ENCODE measurements at places on chromosomes 3 and 15.

- peak; percentile 65 for DNase-seq
These were observed 14.5 kb downstream of the RLBP1 start for GRCh38 chr15:89206908-89207331.

- no peak for DNase-seq
These were observed at the start of gene SLC22A14 for GRCh38 chr3:38281895-38282686. TSS of gene SLC22A14 (plus strand) at chr3:38282294. CDS start at chr3:38306027, 23,733 bp downstream.

GRCh38 chr3:194487289-194488054 lies 670 bp upstream of the ATP13A3 start:
- DNase-seq: no peak

- no peak for DNase-seq
These were observed 16.9 kb downstream of the FXR1 start for GRCh38 chr3:180929376-180929775.

GRCh38 chr3:136074546-136075170 lies 109.1 kb downstream of the PPP2R3A start:
- DNase-seq: no peak

DNA sequence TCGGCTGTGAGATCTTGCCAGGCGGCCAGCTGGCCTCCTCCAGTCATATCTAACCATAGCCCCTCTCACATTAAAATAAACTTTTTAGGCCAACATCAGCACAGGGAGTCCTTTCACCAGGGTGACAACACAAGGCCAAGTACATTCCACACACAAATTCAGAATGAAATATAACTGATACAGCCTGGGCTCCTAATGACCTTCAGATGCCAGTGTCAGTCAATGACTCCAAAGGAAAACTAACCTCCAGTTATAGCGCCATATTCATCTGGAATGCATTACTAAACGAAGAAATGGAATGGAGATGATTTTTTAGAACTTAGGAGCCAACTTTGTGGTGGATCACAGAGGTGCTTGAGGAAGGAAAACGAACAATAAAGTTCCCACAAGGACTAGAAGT lies 205.4 kb downstream of the GREM1 start:
- DNase-seq: no peak

DNA sequence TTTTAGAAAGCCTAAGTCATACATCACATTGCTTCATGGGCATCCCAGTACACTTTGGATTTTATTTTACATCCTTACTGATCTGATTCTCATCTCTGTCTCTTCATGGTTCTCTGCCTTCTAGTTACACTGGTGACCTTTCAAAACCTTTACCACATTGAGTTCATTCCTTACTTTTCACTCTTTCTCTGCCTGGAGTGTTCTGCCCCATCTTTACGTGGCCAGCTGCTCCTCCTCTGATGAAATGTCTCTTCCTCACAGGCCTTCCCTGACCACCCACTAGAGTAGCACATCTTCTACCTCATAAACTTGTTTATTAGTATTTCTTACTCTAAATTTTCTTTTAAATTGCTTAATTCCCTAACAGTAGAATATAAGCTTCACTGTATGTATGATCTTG lies 17.7 kb downstream of the CTNNB1 start:
- no peak for DNase-seq

DNA sequence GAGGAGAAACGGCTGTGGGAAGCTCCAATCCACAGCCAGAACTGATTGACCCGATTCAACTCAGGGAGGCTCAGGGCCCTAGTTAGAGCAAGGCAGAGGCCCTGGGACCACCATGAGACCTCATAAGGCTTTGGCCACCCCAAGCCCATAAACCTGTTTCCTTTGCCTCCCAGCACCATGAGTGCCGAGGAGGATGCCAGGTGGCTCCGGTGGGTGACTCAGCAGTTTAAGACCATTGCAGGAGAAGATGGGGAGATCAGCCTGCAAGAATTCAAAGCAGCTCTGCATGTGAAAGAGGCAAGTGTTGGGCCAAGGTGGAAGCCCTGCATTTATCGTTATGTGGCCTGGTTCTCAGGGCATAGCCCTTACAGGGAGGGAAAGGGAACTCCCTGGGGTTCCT lies 11.9 kb downstream of the NOX5 start:
- no peak for DNase-seq

DNA sequence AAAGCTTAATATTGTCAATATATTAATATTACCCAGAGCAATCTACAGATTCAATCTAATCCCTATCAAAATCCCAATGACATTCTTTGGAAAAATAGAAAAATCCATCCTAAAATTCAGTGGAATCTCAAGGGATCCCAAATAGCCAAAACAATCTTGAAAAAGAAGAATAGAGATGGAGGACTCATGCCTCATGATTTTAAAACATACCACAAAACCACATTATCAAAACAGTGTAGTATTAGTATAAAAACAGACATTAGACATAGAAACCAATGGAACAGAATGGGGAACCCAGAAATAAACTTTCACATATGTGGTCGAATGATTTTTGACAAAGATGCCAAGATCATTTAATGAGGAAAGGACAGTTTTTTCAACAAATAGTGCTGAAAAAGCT lies 14.6 kb downstream of the NEK4 start:
- no peak for DNase-seq

GRCh38 chr3:38152609-38153008 lies 12.7 kb upstream of the OXSR1 start:
- DNase-seq: no peak

- DNase-seq: no peak
These were observed 828 bp upstream of the ATOSA start for GRCh38 chr15:52680041-52680391.

DNA sequence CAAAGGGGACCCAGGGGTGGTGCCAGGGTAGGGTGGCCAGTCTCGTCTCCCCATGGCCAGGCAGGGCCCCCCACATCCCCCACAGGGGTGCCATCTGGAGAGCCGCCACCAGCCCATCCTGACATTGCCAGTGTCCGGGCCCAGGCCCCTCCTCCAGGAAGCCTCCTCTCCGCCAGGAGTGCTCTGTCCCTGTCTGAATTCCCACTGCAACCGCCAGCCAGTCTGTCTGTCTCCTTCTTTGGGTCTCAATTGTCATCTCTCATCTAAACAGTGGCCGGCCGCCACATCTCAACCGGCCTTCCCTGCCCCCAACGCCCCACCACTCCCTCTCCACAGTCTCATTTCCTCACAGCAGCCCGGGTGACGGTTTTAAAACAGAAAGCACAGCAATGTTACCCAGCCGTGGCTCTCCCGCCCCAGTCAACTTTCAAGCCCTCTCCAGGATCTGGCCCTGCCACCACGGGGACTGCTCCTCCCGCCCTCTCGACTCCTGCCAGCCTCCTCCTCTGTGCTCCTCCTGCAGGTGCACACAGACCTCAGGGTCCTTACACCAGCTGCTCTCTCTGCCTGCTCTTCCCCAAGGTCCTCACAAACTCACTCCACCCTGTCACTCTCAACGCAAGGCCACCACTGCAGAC lies 57.0 kb downstream of the IQSEC1 start:
- peak; percentile 69 for DNase-seq

- DNase-seq: no peak
These were observed 149.7 kb upstream of the ATP2B2 start for GRCh38 chr3:10655105-10655504.

- DNase-seq: no peak
These were observed 72.7 kb upstream of the WDR72 start for GRCh38 chr15:53831907-53832770.

GRCh38 chr3:159536876-159537275 lies 451.8 kb upstream of the IL12A start:
- no peak for DNase-seq

- DNase-seq: no peak
These were observed 936.1 kb downstream of the TUSC7 start for GRCh38 chr3:117645561-117646242.

DNA sequence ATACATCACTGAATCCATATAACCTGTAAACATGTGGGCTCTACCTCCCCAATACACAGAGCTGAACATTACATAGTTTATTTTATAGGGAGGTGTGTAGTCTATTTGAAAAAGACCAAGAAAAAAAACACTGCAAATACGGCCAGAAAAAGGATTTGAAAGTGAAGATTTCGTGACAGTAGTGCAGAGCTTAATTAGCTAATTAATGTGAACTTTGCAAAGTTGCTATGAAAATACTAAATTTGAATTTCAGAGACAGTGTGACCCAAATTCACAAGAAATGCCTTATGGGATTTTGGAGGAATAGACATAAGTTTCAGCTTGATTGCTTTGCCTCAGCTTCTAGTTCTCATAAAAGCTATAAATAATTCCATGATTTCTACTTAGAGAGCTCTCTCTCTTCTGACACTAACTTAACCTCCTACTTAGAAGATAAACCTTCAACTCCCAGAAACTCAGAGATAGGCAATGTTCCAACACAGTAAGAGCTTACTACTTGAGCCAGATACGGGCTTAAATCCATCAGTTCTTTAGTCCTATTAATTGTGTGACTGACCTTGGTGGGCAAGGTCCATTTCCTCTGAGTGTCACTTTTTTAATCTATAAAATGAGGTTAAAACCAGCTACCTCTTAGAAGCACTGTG lies 87.3 kb upstream of the THBS1 start:
- no peak for DNase-seq

DNA sequence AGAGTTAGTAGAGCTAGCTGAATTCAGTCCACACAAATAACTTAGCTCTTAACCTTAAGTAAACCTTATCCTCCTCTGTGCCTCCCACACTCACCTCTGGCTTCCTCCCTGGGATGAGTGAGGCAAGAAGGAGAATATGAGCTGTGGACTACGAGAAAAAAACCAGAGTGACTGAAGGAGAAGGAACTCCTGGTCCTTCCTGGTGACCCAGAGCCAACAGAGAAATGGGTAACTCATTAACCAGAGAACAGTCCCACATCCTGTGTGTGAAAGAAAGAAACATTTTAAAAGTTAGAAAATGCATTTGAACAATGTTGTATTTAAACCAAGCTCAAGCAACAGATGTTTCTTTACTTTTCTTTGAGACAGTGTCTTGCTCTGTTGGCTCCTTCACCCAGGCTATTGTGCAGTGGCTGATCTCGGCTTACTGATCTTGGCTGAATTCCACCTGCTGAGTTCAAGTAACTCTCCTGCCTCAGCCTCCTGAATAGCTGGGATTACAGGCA lies 27.5 kb upstream of the FAM81A start:
- DNase-seq: no peak

GRCh38 chr3:141231952-141232823 lies 563 bp downstream of the PXYLP1 start:
- peak; percentile 19 for DNase-seq

DNA sequence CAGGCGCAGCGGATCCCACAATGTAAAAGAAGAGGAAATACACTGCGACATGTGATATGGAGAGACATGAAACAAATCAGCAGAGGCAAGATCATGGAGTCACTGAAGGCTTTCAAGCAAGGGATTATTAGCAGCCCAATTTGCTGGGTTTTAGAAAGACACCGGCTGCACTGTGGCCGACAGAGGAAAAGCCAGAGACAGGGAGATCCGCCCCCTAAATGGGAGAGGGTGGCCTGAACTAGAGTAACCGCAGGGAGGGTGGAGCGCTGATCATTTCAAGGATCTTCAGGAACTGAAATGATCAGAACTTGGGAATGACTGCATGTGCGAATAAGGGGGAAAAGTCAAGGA lies 612 bp upstream of the C15orf40 start:
- peak; percentile 21 for DNase-seq

- DNase-seq: no peak
These were observed 30.0 kb downstream of the RUBCN start for GRCh38 chr3:197706658-197707057.

GRCh38 chr3:152160350-152161011 lies 108.2 kb upstream of the MBNL1 start:
- DNase-seq: no peak

GRCh38 chr3:159252274-159252673 lies 450.4 kb downstream of the MFSD1 start:
- no peak for DNase-seq

- no peak for DNase-seq
These were observed 8.1 kb downstream of the ISG20 start for GRCh38 chr15:88646951-88647350.

GRCh38 chr15:47620960-47621681 lies 96.2 kb upstream of the SEMA6D start:
- DNase-seq: peak; percentile 28

DNA sequence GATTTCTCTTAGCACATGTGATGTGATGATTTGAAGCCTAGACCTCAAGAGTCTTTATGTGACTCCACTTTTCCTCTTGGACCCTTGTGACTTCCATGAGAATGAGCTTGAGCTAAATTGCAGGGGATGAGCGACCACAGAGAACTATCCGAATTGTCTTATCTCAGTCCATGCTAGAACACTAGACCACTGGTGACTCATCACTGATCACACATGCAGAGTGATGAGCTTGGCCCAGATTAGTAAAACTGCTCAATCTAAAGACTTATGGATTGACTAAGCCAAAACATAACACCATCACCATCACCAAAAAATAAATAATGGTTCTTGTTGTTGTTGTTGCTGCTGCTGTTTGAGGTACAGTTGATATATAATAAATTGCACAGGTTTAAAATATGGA lies 114.1 kb upstream of the CFAP20DC start:
- DNase-seq: no peak

- no peak for DNase-seq
These were observed 766.9 kb upstream of the NR2F2 start for GRCh38 chr15:95563634-95564033.

DNA sequence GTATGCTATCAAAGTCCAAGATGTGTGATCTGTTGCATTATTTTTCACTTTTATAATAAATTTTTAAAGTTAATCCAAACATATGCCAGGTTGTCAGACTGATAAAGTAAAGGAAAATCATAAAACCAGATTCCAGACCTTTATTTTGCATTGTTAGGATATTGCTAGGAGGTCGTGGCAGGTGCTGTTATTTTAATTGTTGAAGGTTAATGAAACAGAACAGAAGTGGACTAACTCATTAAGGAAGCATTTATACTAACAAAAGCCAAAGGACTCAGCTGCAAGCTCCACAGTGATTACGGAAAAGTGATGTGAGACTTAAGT lies 63.1 kb downstream of the DCLK3 start:
- no peak for DNase-seq

DNA sequence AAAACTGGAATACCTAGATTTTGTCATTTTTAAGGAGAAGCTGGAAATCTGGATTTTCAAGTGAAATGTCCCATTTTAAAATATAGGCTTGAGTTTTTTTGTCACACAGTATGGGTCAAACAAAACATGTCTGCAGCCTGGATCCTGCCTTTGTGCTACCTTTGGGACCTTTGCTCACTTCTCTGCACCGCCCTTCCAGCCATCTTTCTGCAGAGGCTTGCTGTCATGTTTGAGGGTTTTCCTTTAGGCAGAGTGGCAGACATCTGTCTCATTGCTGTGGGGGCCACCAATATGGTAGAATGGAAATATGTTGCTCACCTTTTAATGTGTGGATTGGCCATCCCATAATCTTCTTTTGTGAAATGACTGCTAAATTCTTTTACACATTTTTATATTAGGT lies 136.3 kb downstream of the EEFSEC start:
- no peak for DNase-seq

DNA sequence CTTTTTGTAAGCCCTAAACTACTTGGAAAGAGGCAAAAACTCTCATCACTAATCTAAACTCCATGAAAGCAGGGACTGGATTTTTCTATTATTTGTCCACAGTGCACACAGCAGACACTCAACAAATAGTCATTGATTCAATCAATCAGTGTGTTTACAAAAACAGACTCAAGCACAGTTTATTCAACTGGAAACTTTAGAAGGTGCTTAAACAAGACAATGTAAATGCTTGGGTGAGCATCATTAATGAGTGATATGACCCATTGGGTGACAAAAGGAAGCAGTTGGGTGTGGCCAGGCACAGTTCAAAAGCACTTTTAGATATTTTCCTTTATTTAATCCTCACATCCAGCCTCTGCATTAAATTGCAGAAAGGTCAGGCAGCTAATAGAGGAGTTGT lies 32.0 kb upstream of the PPP4R2 start:
- no peak for DNase-seq

GRCh38 chr3:16124636-16125035 lies 49.8 kb upstream of the GALNT15 start:
- DNase-seq: no peak

- no peak for DNase-seq
These were observed 15.4 kb downstream of the ARNT2 start for GRCh38 chr15:80419546-80419945.
